ENCODE measurements at places on chromosomes 6 and 20.
A peak's percentile ranks its signal among the peaks of the same experiment; 100 is the strongest.

GRCh38 chr20:15618110-15618509 lies 955.1 kb downstream of the KIF16B start:
- DNase-seq: no peak

- DNase-seq: no peak
These were observed 133.9 kb downstream of the UTRN start for GRCh38 chr6:144418959-144419545.

DNA sequence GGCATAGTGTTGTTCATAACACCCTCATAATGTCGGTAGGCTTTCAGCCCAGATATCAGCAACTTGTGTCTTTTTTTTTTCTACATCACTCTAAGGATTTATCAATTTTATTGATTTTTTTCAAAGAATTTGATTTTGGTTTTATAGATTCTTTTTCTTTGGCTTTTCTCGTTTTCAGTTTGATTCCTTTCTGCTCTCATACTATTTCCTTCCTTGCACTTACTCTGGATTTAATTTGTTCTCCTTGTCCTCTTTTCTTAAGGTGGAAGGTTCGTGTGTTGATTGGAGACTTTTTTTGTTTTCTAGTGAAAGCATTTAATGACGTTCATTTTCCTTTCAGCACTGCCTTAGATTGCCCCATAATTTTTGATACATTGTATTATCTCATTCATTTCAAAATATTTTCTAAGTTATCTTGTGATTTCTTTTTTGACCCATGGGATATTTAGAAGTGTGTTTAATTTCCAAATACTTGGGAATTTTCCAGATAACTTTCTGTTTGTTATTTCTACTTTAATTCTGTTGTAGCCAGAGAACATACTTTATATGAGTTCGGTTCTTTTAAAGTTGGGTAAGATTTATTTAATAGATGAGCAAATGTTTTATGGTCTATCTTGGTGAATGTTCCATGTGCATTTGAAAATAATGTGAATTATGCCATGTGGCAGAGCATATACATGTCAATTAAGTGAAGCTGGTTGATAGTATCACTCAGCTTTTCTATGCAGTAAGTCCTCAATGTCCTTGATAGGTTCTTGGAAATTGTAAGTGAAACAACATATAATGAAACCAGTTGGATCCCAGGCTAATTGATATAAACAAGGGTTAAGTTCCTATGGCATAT lies 62.8 kb downstream of the IRF4 start:
- DNase-seq: no peak

GRCh38 chr6:82365016-82365795 lies 1.6 kb downstream of the TPBG start:
- peak; percentile 62 for DNase-seq

DNA sequence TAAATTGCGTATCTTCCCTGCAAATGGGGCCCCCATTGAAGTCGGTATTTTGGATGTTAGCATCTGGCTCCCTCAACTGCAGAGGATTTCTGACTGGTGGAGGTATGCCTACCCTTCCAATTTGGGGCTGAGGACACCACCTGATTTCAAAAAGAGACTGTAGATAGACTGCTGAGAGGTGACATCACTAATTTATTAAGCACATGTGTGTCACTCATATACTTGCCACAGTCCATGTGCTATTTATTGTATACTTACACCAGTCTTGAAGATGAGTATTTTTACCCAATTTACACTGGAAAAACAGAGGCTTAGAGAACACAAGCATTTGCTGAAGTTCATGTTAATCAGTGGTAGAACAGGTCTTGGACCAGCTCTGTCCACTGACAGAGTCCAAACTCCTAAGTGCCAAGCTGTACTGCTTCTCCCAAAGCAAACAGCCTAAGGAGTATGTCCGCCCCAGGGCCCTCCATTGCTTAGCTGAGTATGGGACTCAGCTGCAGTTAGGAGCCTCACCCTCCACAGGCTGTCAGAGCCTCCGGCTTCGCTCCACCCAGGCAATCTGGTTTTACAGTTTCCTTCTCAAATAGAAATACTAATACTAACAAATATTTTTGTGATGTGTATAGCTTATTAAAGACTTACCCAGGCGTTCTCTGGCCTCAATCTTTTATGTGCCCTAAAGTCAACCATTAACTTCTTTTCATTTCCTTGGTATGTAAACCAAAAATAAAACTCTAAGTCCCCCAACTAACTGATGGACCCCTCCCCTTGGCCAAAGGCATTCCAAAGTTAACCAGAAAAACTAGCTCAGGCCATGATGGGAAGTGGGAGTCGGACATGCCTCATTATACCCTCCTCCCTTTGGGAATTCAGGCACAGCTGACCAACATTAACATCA lies 17.5 kb downstream of the RIN2 start:
- no peak for DNase-seq

- no peak for DNase-seq
These were observed 60.1 kb upstream of the RNF146 start for GRCh38 chr6:127206531-127207095.

GRCh38 chr6:127124680-127125079 lies 6.2 kb downstream of the RSPO3 start:
- no peak for DNase-seq

- DNase-seq: peak; percentile 95
These were observed 859 bp upstream of the TOMM6 start for GRCh38 chr6:41786451-41787218.

GRCh38 chr6:147733686-147734085 lies 225.2 kb downstream of the SAMD5 start:
- DNase-seq: no peak

GRCh38 chr6:46323312-46323965 lies 152.7 kb upstream of the ENPP5 start:
- no peak for DNase-seq

GRCh38 chr20:16350465-16350864 lies 222.8 kb downstream of the KIF16B start:
- DNase-seq: no peak

DNA sequence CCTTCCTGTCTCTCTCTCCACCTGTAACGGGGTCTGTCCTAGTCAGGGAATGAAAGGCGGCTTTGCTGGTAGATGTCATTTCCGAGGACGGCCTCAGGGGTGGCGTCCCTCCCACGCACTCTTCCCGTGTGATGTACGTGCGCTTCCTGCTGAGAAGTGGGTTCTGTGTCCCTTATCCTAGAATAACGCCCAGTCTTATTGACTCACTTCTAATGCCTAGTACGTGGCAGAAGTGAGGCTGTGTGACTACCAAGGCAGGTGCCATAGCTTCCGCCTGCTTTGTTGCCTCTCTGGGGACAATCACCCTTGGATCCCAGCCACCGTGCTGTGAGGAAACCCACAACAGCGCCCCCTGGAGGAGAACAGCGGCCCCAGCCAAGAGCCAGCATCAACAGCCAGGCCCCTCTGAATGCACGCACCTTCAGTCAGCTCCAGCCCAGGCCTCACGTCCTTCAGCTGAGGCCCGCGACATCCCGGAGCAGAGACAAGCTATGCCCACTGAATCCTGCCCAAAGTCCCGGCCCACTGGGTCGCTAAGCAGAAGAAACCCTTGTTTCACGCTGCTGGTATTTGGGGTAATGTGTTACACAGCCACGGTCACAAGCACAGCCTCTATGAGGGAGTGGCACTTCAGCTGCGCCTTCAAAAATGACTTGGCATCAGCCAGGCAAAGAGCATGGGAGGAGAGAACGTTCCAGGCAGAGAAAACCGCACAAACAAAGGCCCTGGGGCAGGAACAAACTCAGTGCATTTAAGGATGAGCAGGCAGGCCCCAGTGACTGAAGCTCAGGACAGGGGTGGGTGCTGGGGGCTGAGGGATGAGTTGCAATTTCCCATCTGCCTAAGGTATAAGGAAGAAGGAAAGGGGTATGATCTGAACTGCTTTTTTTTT lies 224.2 kb downstream of the NFATC2 start:
- DNase-seq: peak; percentile 84

DNA sequence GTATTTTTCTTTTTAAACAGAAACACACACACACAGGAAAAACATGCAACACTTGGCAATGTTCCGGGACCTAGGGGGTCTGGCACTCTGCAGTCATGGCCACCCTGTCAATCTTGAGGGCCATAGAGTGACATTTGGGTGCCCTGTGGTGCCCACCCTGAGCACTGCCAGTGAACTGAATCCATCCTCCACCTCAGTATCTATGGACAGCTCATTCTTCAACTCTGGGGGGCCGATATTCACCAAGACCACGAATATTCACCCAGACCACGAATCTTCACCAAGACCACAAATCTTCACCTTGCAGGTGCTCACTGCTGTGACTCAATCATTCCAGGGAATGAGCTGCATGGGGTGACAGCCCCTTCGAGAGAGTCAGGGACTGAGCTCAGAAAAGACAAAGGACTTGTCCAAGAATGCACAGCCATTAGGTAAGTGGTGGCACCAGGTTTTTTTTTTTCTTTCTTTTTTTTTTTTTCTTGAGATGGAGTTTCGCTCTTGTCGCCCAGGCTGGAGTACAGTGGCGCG lies 19.1 kb downstream of the SNAI1 start:
- DNase-seq: no peak

DNA sequence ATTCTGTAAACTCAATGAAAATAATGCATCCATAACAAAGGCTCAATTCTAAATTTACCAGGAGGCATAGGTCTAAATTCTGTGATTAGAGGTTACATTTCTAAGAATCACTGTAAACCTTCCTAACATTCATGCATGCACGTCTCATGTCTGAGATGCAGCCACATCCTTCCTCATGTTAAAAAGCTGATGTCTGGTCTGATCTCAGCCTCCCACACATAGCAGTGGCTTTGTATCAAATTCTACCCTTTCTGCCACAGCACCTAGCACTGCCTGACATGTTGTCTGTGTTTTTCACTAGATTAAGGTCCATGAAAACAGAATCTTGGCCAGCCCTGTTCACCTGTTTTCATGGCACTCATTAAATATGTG lies 171.1 kb downstream of the WDR27 start:
- DNase-seq: no peak

DNA sequence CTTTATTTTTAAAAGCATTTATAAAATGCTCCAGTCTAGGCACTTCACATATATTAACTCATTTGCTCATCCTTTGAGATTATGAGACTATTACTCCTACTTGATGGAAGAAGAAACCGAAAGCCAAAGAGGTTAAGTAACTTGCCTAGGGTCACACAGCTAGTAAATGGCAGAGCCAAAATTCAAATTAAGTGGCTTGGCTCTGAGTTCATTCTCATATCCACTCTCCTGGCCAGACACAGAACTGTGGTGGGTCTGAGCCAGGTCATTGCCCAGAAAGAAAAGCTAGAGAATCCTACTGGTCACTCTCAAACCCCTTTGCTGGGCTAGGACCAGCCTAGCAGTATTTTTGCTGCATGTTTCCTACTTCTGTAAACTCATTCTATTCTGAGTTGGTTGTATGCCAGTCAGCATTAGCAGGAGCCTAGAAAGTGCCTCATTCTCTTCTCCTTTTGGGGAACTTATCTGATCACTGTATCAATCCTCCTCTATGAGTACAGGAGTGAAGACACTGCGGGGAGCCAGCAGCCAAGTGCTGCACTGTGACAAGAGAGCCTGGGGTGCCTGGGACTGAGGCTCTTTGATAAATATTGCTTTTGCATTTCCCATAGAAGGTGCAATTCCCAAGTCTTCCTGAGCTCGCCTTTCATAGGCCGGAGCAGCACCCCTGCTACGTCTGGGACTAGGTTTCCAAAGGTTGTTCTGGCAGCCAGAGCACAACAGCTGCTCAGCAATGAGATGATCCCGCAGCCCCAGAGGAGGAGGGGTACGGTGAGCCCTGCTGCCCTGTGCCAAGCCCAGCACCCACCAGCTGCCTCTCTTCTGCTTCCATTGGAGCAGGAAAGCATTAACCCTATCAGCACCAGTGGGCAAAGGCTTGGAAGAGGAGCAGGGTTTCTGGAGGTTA lies 728.3 kb downstream of the MAFB start:
- DNase-seq: no peak

DNA sequence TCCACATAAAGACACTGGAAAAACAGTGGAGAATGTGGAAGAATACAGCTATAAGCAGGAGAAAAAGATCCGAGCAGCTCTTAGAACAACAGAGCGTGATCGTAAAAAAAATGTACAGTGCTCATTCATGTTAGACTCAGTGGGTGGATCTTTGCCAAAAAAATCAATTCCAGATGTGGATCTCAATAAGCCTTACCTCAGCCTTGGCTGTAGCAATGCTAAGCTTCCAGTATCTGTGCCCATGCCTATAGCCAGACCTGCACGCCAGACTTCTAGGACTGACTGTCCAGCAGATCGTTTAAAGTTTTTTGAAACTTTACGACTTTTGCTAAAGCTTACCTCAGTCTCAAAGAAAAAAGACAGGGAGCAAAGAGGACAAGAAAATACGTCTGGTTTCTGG lies 57.1 kb downstream of the MAP3K4 start:
- DNase-seq: no peak

GRCh38 chr20:57317789-57318371 lies 11.7 kb upstream of the SPO11 start:
- DNase-seq: no peak

- no peak for DNase-seq
These were observed 13.9 kb upstream of the BCLAF1 start for GRCh38 chr6:136303516-136303915.

GRCh38 chr6:145544041-145544440 lies 191.3 kb downstream of the EPM2A start:
- DNase-seq: peak; percentile 9

- DNase-seq: no peak
These were observed 147.1 kb upstream of the SMLR1 start for GRCh38 chr6:130680116-130680515.

DNA sequence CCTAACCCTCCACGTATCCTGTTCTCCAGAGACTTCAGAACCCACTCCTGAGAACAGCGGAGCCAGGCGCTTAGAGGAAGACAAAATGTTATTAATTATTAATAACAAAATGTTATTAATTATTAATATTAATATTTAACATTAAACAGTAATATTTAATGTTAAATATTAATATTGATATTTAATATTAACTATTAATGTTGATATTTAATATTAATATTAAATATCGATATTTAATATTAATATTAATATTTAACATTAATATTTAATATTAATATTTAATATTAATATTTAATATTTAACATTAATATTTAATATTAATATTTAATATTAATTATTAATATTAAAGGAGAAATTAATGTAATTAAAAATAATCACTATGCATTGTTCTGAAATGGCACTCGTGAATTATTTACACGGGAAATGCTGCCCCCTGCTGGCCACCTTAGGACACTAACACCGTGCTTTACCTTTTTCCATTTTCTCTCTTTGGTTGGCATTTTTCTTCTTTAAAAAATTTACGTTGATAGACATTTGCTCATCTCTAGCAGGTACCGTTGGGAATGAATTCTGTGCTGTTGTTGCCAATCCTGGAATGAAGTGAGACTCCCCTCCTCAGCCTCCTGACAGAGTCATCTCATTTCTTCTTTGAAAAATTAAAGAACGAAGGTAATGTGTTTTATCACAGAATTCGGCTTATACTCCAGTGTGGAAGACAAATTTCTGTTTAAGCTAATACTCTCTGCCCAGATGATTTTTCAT lies 7.5 kb upstream of the GGTLC1 start:
- peak; percentile 56 for DNase-seq
